ENCODE measurements at places on chromosomes 1 and 21. TPM values are rescaled to one million over a fixed set of nuclear protein-coding genes. Genes with fewer than 3 reads are reported as not detected.

FPGT gene
- 1.2 TPM for polyA plus RNA-seq

RNU1-3 gene
- polyA plus RNA-seq: not detected

LENEP gene
- polyA plus RNA-seq: not detected

BEST4 gene
- 1.5 TPM for polyA plus RNA-seq

Measured in GM23338 (cell line).